T-helper 2 cell treated with Interferon-gamma antibody and Interleukin-4, amounts not matched to agents 100 ng/mL and 5 ng/mL, for 36 hours (primary cell): ENCODE measurements at places on chromosomes 3 and 15. TPM values are rescaled to one million over a fixed set of nuclear protein-coding genes. Genes with fewer than 3 reads are reported as not detected.

Gene RBMS3
- 0.41 and 0.73 TPM in 2 replicates for total RNA-seq

Gene CKMT1A
- 0.30 TPM in 1 of 2 replicates, not detected in the other for total RNA-seq

Gene LDHAL6B
- total RNA-seq = not detected in 2 replicates

Gene SLC12A1
- not detected in 2 replicates for total RNA-seq

Gene SPRED1
- 0.07 TPM in 1 of 2 replicates, not detected in the other for total RNA-seq

Gene KLHL6
- total RNA-seq = 31.7 and 32.5 TPM in 2 replicates

Gene ENTPD3
- not detected in 2 replicates for total RNA-seq

Gene MCTP2
- 47.9 and 53.9 TPM in 2 replicates for total RNA-seq

Gene P2RY1
- 1.7 and 2.2 TPM in 2 replicates for total RNA-seq

Gene TRIM42
- total RNA-seq = not detected in 2 replicates

Gene LACTB
- total RNA-seq = 10.4 and 11.2 TPM in 2 replicates

Gene LRRC49
- not detected in 2 replicates for total RNA-seq

Gene MEIS2
- 0.23 TPM in 1 of 2 replicates, not detected in the other for total RNA-seq

Gene PRR20G
- not detected in 2 replicates for total RNA-seq

Gene RASGRP1
- total RNA-seq = 115 and 116 TPM in 2 replicates

Gene SIDT1
- 15.5 and 17.6 TPM in 2 replicates for total RNA-seq

Gene SKOR1
- 0.18 and 0.30 TPM in 2 replicates for total RNA-seq

Gene ZIC4
- total RNA-seq = not detected in 2 replicates

Gene LSAMP
- not detected in 2 replicates for total RNA-seq

Gene SLC33A1
- total RNA-seq = 35.9 and 37.5 TPM in 2 replicates

Gene CMTM8
- 5.4 and 5.6 TPM in 2 replicates for total RNA-seq

Gene ACTRT3
- total RNA-seq = 0.45 and 0.61 TPM in 2 replicates

Gene LRRC31
- total RNA-seq = not detected in 2 replicates

Gene KNG1
- not detected in 2 replicates for total RNA-seq

Gene ACTC1
- total RNA-seq = not detected in 2 replicates

Gene CD200R1
- total RNA-seq = 12.3 and 13.1 TPM in 2 replicates

Gene CHST2
- total RNA-seq = 18.3 and 19.3 TPM in 2 replicates

Gene TGM5
- total RNA-seq = 0.09 and 0.11 TPM in 2 replicates

Gene APEH
- total RNA-seq = 108 and 111 TPM in 2 replicates

Gene ALDH1A3
- not detected in 2 replicates for total RNA-seq

Gene ALDH1A2
- 0.32 TPM in 1 of 2 replicates, not detected in the other for total RNA-seq

Gene KIF15
- total RNA-seq = 43.3 and 44.8 TPM in 2 replicates

Gene KIF9
- 2.3 and 2.8 TPM in 2 replicates for total RNA-seq

Gene CPNE9
- total RNA-seq = 0.20 and 0.36 TPM in 2 replicates

Gene ROPN1
- total RNA-seq = not detected in 2 replicates

Gene SLCO3A1
- total RNA-seq = 47.1 and 50.3 TPM in 2 replicates

Gene IGDCC3
- not detected in 2 replicates for total RNA-seq

Gene SLC6A20
- not detected in 2 replicates for total RNA-seq

Gene GABRA5
- total RNA-seq = not detected in 2 replicates

Gene C3orf80
- 0.14 and 0.16 TPM in 2 replicates for total RNA-seq

Gene TMCO5A
- not detected in 2 replicates for total RNA-seq

Gene RAB6B
- 0.82 and 0.91 TPM in 2 replicates for total RNA-seq

Gene GP9
- total RNA-seq = not detected in 2 replicates

Gene EIF4A2
- total RNA-seq = 352 and 366 TPM in 2 replicates

Gene TOMM70
- total RNA-seq = 43.3 and 44.9 TPM in 2 replicates

Gene GOLGA8T
- 0.14 TPM in 1 of 2 replicates, not detected in the other for total RNA-seq

Gene CD86
- 9.3 and 12.4 TPM in 2 replicates for total RNA-seq

Gene ZMYND10
- 3.6 and 4.6 TPM in 2 replicates for total RNA-seq

Gene ITIH1
- total RNA-seq = not detected in 2 replicates

Gene ST8SIA2
- total RNA-seq = not detected in 2 replicates

Gene CCR8
- total RNA-seq = 12.6 and 13.7 TPM in 2 replicates
